ENCODE measurements at places on chromosomes 1 and 21.

DNA sequence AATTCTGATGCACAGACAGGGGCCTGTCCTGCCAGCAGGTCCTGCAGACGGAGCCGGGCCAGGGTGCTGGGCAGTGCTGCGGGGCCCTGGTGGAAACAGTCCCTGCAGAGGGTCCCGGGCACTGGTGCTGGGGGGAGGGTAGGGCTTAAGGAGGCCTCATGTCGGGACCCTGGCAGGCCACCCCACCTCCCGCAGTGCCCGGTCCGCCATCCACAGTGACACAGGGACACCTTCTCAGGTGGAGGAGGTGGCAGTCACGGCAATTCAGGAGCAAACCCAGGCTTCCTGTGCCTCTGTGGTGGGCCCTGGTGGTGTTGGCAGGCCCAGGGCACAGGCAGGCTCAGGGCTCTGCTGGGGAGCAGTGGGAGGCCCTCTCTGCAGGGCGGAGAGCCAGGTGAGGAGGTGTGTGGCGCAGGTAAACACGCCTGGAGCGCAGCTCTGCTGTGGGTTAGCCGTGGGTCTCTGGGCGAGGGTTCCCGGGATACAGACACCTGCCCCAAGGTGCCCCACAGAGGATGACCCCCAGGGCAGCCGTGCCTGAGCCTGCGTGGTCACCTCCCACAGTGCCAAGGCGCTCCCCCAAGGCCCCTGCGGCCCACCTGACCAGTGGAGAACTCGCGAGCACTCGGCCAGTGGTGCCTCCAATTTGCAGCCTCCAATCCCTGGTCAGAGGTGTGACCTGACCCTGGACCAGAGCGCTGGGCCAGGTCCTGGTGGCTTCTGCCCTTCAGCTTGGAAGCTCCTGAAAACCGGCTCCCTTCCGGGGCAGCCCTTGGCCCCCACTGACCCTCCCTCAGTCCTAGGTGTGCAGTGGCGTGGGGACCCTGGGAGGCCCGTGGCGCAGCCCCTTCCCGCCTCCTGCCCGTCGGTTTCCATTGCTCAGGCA lies 19.2 kb downstream of the COL18A1 start:
- no peak for DNase-seq

DNA sequence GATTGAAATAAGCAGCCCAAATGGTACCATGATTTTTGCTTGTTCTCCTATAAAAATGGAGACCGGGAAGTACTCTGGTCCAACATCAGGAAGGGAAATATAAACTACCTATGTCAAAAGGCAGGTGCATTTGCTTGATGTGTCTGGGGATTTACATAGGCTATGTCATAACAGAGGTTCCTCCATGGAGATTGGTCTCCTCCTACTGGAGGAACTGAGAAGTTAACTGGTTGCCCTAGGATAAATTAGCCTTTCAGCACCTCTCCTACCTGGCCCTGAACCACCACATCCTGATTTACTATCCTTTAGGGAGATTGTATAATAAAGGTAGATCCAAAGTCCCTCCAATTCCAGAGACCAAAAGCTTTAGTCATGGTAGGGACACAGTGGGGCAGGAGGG lies 1109.3 kb upstream of the B3GALT2 start:
- DNase-seq, result no peak

DNA sequence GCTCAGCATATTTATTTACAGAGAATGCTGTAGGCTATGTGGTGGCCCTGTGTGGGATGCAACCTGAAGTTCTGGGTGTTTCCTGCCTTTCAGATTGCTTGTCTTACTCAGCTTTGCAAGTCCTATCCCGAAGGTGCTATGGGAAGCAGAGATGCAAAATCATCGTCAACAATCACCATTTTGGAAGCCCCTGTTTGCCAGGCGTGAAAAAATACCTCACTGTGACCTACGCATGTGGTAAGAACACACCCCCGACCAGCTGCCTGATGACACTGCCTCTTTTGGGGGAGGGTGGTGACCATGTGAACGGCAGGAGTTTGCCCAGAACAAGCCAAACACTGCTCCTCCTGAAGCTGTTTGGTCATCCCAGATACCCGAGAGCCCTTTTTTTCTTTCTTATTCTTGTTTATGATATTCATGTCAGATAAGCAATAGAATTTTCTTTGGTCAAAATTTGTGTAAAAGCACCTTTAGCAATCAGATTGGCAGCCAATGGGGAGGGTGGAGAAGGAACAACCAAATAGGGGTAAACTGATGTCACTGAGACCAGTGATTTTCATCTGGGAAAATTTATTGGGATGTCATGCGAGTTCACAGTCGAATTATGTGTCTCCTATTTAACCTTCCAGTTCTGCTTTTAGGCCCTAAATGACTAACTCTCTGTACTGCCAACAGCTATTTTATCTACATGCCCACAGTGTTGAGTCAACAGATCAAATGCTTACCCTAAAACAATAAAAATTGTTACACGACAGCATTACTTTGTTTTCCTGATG lies 82.6 kb downstream of the EVA1C start:
- no peak for DNase-seq

DNA sequence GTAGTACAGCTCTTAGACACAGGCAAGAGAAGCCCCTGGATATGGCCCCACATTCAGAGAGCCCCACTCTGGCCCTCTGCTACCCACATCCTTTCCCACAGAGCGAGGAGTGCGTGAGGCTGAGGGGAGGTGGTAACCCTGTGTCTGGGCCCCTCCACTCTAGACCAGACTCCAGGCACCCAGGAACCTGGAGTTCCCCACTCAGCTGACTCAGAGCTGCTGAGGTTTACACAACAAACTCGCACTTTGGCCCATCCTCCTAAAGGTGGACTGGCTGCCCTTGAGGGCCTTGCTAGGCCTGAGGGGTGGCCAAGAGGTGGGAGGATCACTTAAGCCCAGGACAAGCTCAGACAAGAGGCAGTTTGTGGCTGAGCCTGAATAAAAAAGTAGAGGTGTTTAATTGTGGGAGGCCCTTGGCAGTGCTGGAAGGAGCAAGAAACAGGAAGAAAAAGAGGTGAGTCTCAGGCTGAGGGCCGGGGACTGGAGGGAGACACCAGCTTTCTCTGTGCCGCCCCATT lies 10.7 kb downstream of the MR1 start:
- peak; percentile 33 for DNase-seq

GRCh38 chr1:27816921-27817630 lies 13.5 kb upstream of the PPP1R8 start:
- DNase-seq, result no peak

DNA sequence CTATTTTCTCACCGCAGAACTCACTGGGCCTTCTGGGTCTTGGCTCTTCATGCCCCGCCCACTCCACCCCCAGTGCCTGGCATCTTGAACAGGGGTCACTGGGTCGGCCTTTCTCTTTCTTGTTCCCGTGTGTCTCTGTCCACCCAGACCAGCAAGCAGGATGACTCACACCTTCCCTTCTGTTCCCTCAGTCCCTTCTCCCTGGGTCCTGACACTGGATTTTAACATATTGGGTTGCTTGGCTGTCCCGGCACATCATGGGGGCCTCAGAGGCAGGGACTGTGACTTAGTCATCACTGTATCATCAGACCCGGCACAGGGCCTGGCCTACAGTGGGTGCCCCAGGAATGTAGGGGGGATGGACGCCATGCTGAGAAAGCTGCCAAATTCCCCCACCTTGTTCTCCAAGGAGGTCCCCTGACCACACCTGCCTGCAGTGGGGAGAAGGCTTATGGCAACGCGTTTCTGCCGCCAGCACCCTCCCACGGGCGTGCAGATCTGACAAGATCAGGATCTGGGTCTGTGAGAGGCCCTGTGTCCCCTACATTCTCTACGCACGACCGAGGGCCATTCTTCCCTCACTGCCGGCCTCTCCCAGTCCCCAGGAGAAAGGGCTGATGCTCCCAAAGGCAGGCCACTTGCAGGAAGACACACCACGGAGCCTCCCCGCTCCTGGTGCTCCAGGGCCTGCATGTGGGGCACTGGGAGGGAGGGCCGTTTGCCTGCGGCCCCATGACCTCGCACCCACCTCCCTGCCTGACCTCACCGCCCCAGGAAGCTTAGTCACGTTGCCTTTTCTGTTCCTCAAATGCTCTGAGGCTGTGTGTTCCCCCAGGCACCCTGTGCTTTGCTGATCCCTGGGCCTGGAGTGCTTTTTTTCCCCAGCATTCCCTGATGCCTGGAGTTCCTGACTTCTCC lies 157.2 kb upstream of the TMEM51 start:
- no peak for DNase-seq

GRCh38 chr21:45613881-45614280 lies 29.6 kb upstream of the PCBP3 start:
- no peak for DNase-seq

GRCh38 chr1:93705892-93706500 lies 24.4 kb upstream of the BCAR3 start:
- no peak for DNase-seq

DNA sequence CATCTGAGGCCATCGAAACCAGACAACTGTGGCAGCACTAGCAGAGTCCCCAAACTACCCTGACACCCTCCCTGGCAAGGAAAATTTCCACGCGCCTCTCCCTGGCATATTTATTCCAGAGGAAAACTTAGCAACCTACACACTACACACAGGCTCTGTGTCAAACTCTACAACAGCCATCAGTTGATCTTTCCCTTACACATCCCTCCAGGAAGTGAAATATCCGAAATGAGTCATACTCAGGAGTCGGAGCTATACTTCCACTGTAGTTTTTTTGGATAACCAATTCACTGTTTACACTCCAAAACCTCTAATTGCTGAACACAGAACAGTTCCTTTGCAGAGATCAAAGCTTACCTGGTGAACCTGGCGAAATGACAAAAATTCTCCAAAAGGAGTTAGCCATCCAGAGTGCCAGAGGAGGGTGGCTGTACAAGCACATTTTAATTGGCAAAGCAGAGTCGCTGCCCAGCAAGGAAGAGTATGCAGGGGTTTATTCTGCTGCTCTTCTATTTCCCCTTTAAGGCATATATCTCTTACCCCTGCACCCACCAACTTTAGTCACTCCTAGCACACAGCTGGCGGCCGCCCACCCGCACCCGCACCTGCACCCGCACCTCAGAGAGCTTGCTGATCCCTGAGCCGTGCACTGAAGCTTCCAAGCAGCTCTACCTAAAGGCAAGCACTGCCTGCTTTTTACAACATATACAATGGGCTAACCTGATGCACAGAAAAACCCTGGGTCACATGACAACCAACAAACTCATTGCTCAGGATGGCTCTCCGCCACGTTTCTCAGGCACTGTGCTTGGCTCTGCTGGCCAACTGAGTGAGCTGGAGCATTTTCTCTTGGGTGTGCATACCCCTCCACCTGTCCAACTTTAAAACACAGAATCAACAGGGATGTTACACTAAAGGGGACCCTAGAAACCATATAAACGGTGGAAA lies 54.9 kb downstream of the CAPZB start:
- no peak for DNase-seq

GRCh38 chr1:147204080-147204479 lies 21.1 kb downstream of the FMO5 start:
- no peak for DNase-seq

DNA sequence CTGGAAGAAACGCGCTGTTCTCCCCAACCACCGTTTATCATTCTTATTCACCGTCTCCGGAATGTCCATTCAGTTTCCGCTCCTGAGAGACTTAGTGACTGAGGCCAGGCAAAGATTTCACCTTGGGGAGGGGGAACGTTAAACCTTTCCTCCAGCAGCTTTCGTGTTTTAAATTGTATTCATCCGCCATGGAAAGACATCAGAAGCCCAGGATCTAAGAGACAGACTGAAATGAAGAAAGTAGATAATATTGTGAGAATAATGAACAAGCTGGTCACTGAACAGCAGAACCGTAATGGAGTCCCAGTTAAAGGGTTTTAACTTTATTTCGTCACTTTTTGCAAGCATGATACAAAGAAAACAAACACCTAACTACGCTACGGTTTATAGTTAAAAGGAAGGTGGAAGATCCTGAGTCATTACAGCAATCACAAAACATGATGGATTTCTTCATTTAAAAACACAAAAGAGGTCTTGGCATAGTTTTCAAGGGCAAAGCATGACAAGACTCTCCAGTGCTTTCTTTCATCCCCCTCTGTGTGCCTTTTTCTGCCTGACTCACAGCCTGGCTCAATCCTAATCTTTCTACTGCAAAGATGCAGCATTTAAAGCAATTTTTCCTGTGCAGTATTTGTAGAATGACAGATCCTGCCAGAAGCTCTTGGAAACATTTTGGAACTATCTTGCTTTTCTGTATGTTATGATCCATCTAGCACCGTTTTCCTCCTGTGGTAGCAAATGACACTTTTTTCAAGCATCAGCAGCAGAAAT lies 722 bp upstream of the SLC19A2 start:
- DNase-seq, result peak; percentile 36

DNA sequence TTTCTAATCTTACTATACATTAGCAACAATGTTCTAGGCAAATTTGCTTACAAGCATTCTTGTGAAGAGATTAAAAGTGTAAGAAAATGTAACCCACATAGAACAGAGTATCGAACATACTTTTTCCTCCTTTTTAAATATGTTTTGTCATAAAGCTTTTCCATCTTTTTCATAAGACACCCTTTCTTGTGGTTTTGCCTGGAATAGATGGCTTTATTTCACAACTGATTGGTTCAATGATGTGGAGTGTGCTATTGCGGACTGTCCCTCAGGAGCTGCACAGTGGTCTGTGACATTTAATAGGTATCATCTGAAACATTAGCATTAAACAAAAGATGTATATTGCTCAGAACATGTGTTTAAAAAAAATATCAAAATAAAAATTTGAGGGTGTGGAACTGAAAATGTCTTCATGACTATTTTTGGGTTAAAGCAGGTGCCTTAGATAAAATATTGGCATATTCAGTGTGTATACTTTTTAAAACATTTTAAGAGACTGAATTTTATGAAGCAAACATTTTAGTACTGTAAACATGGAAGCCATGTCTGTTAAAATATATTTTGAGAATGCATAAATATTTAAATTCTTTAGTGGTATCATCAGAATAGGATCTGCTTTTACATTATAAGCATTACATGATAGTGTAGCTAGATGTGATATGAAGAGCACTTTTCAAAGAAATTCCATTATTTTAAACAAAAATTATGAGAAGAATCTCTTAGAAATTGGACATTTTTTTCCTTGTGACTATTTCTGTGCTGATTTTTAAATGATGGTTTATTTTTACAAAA lies 48.3 kb upstream of the C1orf146 start:
- no peak for DNase-seq

- peak; percentile 91 for DNase-seq
These were observed 125.1 kb upstream of the IPO9 start for GRCh38 chr1:201703621-201704438.

- DNase-seq, result no peak
These were observed 982 bp upstream of the TRIM17 start for GRCh38 chr1:228417483-228418203.

- DNase-seq, result no peak
These were observed 10.1 kb downstream of the DNAJC11 start for GRCh38 chr1:6691507-6691906.

- no peak for DNase-seq
These were observed 31.2 kb upstream of the QSOX1 start for GRCh38 chr1:180123463-180123936.

GRCh38 chr1:84146411-84147032 lies 2.5 kb downstream of the PRKACB start:
- no peak for DNase-seq

- DNase-seq, result no peak
These were observed 4.7 kb downstream of the DNALI1 start for GRCh38 chr1:37561133-37562132.
